ENCODE measurements at places on chromosomes 4 and X.

DNA sequence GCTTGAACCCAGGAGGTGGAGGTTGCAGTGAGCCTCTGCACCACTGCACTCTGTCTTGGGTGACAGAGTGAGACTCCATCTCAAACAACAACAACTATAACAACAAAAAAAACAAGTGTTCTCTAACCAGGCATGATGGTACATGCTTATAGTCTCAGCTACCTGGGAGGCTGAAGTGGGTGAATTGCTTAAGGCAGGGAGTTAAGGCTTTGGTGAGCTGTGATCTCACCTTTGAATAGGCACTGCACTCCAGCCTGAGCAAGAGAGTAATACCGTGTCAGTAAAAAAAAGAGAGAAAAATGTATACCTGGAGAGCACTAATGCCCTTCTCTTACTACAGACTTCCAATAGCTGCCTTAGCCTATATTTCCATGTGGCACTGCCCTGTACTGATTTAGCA is 18.9 kb upstream of the USP9X start:
- no peak for DNase-seq

- DNase-seq, result no peak
These were observed 1072.0 kb upstream of the INTU start for GRCh38 chr4:126560794-126561193.

DNA sequence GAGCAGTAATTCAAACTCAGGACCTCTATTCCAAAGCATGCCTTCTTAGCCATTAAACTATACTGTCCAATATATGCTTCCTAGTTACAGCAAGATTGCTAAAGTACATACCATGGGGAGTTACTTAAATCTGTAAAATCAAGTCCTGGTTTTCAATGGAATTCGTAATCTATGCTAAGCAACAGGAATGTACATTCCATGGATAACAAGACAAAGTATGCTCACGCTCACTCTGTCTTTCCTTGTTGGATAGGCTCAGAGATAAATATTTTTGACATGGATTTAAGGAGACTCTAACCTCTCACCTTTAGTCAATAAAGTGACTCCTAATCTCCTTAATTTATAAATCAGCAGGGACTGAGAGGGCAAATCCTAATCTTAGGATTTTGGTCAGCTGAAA is 47.3 kb upstream of the STK26 start:
- DNase-seq, result no peak

DNA sequence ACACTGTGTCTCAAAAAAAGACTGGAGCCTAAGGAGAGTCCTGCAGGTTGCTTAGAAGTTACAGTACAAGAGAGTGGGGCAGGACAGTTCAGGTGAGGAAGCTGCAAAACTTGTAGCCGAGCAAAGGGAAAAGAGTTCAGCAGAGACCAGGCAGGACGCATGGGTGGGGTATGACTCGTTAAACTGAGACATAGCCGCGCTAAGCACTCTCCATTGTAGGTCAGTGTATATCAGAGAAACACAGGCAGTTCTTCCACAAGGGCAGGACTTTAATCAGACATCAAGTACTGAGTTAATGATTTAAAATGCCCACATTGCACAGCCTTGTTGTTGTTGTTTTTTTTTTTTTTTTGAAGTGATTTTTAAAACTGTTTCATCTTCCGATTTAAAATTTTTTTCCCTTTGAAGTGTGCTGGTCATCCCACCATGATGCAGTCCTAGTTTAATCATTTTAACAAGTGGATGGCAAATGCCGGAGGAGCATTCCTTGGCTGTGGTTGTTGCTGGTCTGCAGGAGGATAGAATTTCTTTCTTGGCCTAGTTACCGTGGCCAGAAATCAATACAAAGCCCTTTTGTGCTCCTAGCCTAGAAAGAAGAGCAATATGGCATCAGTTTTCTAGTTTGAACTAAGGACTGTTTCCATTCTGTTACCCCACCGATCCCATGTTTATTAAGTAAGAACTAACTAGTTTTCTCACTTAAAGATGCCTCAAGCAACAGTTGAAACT is 10.3 kb downstream of the LAP3 start:
- DNase-seq, result no peak

- no peak for DNase-seq
These were observed 40.1 kb upstream of the SETD7 start for GRCh38 chr4:139596034-139596683.

DNA sequence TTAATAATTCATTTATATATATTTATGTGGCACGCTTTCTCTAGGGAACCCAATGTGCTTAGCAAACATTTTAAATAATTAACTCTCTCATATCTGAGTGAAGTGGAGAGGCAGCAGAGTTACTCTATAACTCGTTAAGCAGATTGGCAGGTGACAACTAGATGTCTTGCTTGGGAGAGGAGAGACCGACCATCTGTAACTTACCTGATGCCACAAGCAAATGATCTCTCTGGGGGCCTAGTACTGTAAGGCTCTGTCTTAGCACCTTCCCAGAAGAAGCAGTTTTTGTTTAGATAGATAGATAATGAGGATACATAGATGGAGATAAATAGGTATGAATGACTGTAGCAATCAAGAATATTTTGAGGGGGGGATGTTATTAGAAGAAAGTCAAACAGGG is 11.9 kb upstream of the SEL1L3 start:
- no peak for DNase-seq

- DNase-seq, result no peak
These were observed 13.1 kb upstream of the EOLA1 start for GRCh38 chrX:149527705-149528104.

GRCh38 chr4:84496331-84496705 is 2.8 kb downstream of the NKX6-1 start:
- DNase-seq, result no peak

DNA sequence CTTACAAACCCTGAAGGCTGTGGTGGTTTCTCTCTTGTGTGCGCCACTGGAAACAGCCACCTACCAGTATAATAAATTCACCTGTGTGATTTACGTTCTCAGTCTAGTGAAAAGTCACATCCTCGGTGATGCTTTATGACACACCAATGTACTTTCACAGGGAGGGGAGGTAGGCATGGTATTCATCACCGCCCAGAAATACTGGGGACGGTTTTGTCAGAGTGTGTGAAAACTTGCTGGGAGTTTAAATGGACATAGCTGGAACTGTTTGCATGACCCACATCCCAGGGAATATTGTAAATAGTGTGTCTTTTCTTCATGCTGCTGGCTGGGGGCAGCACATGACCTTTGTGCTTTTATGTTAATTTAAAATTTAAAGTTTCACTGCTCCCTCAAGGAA is 421.8 kb downstream of the MAPK10 start:
- DNase-seq, result no peak

DNA sequence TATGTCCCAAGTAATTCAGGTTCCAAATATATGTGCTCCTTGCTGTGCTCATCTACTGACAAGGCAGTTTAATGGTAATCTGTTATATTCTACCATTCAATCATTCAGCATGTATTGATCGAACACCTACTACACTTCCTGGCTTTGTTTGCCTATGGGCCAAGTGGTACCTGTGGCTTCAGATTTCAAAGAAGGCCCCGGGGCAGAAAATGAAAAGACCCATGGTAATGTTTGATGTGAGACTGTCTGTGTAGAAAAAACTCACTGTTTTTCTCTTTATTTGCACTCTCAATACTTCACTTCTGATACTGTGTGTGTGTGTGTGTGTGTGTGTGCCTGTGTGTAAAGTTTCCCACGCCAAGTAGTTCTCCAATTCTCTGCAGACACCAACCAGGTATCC is 61.0 kb upstream of the FRAS1 start:
- DNase-seq, result no peak
